MM.1S (cell line): ENCODE measurements at places on chromosomes 5 and 9.

DNA sequence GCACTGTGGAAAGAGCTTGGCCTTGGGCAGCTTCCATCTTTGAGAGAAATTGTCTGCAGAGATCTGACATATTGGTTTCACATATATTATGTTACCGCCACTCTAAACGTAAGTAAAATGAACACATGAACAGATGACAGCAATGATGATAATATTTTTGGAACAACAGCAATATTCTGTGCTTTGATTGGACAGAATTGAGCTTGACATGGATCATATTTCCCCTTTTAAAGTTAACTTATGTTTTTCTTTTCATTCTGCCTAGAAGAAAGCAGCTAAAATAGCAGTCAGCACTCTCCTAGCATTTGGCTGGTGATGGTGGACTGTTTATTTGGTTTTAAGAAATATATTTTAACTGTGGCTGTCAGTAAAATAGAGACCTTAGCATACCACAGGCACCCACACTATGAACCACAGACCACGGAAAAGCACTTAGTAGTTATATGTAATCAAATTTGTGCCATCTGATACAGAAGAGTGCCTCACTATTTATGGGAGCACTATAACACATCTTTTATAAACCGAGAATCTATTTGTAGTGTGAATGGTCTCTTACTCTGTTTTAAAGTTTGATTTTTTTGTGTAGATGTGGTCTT lies 1.8 kb upstream of the CFAP95 start:
- DNase-seq, result no peak

GRCh38 chr5:139767960-139768359 lies 27.6 kb upstream of the PSD2 start:
- DNase-seq, result no peak

GRCh38 chr5:59037941-59038797 lies 455.3 kb downstream of the RAB3C start:
- DNase-seq, result no peak

DNA sequence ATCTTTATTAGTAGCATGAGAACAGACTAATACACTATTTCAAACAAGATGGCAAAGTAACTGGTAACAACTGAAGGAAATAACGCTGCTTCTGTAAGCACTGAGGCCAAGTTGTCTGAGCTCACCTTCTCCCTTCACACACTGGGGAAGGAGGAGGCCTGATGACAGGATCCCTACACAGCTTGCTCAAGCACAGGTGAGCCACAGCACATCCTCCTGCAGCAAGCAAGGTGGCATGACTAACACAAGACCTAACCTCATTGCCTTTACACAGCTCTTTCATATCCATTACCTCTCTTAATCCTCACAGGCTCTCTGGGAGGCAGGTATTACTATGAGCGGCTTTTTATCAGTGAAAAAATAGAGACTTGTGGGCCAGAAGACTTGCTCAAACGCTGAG lies 83.3 kb downstream of the ARL15 start:
- no peak for DNase-seq

DNA sequence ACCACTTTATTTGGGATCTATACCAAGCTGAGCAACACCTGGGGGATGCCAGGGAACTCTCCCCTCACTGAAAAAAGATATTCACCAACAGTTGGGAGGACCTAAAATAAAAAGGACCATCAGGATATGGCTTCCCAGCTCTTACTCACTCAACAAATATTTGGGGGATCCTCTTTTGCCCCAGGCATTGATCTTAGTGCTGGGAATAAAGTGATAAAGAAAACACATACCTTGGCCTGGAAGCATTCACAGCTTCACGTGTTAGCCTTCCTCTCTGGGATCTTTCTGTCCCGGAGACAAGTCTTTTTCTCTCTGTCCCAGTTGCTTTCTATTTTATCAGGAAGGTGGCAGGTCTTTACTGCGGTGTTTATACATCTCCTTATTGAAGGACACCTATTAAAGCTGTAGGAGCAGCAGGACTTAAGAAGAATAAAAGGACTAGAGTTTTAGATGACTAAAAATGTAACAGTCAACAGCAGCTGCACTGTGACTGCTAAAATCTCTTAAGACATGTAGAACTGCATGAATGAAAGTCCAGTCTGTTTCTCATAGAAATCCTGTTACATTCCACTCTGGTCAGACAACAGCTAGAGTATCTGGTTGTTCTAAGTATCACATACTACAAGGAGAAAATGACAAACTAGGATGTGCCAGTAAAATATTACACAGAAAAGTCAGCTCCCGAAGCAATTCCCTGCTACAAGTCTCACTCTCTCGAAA lies 90.0 kb upstream of the ITGA2 start:
- DNase-seq, result no peak

DNA sequence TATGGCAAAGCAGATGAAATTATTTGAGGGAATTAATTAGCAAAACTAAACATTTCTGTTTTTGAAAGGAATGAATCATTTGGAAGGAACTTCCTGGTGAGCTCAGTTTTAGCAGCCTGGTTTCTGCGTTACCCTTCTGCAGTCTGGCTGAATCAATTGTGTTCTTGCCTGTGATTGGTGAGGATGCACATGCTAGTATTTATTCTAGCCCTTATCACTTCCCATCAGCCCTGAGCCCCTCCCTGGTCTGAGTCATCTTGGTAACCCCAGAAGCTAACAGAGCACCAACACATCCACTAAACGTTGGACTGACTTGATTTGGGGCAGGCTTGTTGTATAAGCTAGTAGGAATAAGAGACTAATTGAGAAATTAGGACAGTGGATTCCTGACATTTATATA lies 6.6 kb downstream of the TJP2 start:
- no peak for DNase-seq

GRCh38 chr9:16371306-16371705 lies 499.2 kb downstream of the BNC2 start:
- no peak for DNase-seq

DNA sequence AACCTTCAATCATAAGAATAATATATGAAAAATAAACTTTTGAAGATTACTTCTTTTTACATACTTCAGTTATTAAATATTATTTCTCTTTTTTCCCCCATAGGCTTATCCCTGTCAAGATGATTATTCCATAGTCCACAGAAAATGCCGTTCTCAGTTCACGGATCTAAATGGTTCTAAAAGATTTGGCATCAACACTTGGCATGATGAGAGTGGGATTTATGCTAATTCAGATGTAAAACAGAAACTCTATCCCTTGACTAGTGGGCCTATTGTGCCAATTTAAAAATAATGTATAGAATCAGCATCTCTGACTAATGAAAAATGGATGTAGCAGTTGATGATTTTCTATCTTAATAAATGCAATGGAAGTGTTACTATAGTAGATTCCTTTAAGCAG lies 85.2 kb downstream of the CFAP95 start:
- DNase-seq, result no peak

- DNase-seq, result no peak
Measured at GRCh38 chr5:39876146-39876545, 451.4 kb upstream of the DAB2 start.

DNA sequence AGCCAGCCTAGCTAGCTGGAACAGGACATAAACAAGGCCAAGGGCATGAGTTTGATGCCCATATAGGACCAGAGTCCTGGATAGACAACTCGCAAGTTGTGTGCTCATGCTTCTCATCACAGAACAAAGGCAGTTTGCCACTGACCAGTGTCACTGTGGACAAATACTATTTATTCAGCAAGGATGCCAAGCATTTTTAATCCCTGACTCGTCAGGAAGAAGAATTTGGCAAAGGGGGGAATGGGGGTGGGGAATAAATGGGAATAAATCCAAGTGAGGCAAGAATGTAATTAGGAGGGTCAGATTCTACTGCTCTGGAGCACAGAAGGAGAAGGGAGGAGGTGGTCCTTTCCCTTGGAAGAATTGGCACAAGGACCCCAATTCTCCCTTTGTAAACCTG lies 46.8 kb upstream of the ANKRD55 start:
- no peak for DNase-seq

- DNase-seq, result no peak
Measured at GRCh38 chr9:76371901-76372300, 22.3 kb downstream of the RFK start.

- DNase-seq, result peak; percentile 66
Measured at GRCh38 chr5:71982717-71983395, 124.4 kb upstream of the MAP1B start.

- DNase-seq, result no peak
Measured at GRCh38 chr5:38297830-38298608, 39.7 kb downstream of the EGFLAM start.

DNA sequence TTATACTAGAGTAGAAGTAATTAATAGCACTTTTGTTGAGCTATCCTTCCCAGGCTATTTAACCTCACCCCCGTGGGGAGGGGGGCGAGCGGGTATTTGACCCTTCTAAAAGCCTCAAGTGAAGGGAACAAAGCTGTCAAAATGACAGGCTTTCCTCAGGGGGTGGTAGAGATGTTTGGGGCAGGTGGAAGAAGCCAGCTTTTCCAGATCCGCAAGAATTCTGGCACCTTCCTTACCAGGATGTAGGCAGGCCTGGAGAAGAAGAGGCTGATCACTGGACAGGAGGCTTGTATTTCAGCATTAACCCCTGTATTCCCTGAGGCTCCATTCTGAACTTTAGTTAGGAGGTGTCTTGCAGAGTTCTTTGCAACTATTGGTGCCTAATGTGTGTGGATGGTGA lies 26.2 kb upstream of the MLANA start:
- no peak for DNase-seq

- DNase-seq, result no peak
Measured at GRCh38 chr5:114390431-114390830, 28.6 kb downstream of the KCNN2 start.

DNA sequence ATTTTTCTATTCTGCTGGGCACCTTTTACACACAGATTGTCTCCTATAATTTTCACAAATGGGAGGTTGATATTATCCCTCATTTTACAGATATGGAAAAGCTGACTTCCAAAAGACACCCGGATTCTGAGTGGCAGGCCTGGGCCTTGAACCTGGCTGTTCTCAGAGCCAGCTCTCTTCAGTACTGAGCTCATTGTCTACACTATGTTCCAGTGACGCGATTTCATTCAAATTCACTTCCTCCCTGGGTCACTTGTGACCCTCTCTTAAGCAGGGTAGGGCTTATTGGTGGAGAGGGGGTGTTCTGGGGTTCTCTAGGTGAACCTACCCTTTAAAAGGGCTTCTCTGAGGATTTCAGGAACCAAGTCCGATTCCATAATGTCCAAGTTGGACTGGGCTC lies 70.2 kb downstream of the ANKRD33B start:
- no peak for DNase-seq

GRCh38 chr5:133942614-133943474 lies 25.6 kb downstream of the C5orf15 start:
- no peak for DNase-seq
